Activated gamma-delta T cell (primary cell): ENCODE measurements at places on chromosomes 11 and 22.

DNA sequence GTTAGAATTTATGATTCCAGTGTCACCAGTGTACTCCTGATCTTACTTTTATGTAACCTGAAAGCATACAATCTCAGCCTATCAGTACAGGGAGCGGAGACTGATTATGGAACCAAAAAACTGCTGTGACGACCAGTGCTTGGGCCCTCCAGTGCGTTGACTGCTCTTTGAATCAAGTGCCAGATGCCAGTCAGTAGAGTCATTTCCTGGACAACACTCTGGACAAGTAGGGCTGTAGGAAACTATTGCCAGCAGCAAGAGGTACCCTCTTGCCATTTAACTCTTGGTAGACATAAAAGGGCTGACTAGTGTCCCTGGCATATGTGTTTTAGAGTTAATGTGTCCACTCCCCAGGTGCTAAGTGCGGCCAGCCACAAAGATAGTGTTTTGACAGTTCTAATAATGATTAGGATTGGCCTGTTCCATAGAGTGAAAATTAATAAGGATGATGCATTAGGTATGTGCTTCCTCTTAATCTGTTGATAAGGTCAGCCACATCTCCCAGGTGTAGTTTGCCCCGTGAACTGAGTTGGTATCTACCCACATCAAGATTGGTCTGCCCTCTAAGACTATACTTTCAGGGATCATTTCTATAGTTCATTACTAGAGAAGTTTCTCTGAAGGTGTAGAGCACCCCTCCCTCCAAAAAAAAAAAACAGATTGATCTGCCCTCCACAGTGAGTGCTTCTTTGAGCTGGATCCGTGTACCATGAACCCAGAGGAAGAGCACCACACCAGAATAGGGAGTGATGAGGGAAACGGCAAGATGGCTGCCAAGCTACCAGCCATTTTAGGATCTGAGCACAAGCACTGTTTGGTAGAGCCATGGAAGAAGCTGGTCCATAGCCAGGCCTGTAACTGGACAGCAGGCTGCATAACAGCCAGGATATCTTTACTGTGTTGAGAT lies 20.7 kb upstream of the AIFM3 start:
- DNase-seq, result no peak

- no peak for DNase-seq
Measured at GRCh38 chr11:115664313-115664712, 160.1 kb upstream of the CADM1 start.

GRCh38 chr11:59254286-59254685 lies 41.6 kb upstream of the MPEG1 start:
- no peak for DNase-seq

DNA sequence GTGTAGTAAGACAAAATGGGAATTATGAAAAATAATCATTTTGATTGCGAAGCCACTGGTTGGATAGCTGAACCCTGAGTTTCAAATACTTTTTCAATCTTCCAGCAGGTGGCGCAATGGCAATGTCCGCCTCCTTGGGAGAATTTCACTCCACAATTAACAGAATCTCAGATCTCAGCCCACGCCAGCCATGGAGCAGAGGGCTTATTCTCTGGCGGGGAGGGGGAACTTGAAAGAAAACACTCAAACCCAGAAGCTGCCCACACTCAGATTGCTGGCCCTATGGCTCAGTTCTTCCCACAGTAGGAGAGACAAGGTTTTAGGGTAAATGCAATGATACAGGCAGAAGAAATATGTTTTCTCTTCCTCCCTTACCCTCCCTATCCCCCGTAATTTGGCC lies 38.7 kb upstream of the RCN1 start:
- no peak for DNase-seq

GRCh38 chr22:43391306-43391705 lies 20.5 kb upstream of the MPPED1 start:
- no peak for DNase-seq

GRCh38 chr11:73410627-73411026 lies 34.4 kb downstream of the RELT start:
- no peak for DNase-seq
